ENCODE measurements at places on chromosomes 11 and 22.

GRCh38 chr11:68670208-68670992 is 13.9 kb upstream of the GAL start:
- DNase-seq = no peak

GRCh38 chr11:118537409-118537980 is 6.5 kb downstream of the TMEM25 start:
- DNase-seq = no peak

DNA sequence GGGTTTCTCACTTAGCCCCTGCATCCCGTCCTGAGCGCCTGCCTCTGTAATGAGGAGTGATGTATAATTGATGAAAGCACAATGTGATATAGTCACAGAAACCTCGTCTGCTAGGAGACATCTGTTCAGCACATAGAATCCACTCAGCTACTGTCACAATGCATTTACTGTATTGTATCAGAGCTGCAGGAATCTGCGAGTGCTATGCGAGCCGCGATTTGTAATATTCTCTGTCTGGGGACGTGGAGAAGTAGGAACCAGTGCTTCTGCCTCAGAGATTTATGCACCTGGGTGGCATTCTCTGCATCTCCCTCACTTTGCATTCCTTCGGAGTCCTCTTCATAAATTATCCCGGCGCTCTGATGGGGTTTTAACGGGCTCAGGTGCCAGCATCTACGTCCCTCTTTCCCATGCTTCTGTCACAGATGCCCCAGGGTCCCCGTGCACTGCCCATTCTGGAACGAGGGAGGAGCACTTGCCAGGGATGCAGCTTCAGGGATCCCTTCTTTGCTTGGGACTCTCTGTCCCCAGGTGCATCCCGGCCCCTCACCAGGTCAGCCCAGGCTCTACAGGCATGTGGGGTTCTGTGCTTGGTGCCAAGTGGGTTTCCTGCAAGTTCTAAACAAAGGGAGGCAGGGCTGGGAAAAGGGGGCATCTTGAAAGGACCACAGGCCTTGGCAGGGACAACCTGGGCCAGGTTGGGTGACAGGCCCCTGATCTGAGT is 205.5 kb downstream of the DSCAML1 start:
- DNase-seq = no peak

- no peak for DNase-seq
Observed at GRCh38 chr22:32444068-32444467, 20.2 kb downstream of the BPIFC start.

DNA sequence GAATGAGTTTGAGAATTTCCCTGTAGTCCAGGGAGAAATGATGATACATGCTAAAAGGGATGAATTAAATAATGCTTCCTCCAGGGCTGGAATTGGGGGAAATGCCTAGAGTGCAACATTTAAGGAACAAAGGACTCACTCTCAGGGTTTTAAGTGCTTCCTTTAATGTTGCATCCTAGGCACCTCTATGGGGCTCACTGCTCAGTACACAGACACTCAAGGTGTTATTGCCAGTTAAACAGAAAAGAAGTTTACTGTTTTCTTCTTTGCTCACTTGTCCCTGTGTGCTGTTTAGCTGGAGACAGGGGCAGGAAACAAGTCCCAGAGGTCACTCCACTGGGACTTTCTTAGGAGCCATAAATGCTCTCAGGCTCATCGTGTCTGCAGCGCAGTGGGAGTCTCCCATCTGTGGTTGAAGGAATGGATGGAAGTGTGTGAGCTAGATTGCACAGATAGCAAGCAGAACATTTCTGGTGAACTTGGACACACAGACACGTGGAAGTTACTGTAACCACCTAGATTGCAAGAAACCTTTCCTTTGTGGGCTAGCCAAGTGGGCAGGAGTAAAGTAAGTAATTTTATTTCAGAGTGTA is 8.4 kb upstream of the OR52H1 start:
- no peak for DNase-seq

- DNase-seq = no peak
Observed at GRCh38 chr11:40119661-40120060, 1339.8 kb downstream of the LRRC4C start.

GRCh38 chr11:45371251-45372115 is 85.3 kb upstream of the SYT13 start:
- DNase-seq = peak; percentile 97

- DNase-seq = no peak
Observed at GRCh38 chr11:95863486-95864140, 60.3 kb downstream of the MTMR2 start.

- no peak for DNase-seq
Observed at GRCh38 chr11:47960015-47960414, 20.3 kb upstream of the PTPRJ start.

DNA sequence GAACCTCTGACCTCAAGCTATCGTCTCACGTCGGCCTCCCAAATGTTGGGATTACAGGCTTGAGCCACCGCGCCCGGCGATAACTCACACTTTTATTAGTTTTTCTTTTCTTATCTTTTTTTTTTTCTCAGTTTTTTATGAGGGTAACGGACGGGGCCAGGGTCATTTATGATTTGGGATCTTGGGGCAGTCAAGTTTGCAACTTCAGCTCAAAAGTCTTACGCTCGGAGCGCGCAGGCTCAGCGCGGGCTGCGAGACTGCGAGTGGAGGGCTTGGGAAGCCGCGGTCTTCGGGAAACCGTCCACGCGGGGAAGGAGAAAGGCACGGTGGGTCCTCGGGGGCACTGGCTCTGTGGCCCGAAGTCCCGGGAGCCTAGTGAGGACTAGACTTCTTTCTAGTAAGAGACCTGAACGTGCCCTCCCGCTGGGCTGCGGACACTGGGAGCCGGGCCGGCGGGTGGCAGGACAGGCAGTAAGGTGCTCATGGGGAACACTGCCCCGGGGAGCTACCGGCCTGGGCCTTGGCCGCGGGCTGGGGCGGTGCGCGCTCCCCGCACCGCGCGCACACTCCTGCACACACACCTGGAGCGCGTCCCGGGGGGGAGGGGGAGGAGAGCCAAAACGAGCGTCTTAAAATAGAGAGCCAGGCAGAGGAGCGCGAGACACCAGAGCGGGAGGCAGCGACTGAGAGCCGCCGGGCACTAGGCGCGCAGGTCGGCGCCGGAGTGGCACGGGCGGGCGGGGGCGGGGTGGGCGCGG is 476 bp upstream of the BARX2 start:
- DNase-seq = no peak

Measured in osteoblast (primary cell).